Peyer's patch (tissue), 4 donors: ENCODE measurements at places on chromosomes 3 and 15. TPM values are rescaled to one million over a fixed set of nuclear protein-coding genes. Genes with fewer than 3 reads are reported as not detected.

TMEM212 gene
- not detected for total RNA-seq

RYK gene
- total RNA-seq, result 24.3 TPM

- no peak overlapping the region for H3K27ac ChIP-seq
- no peaks in the 10 kb centered on the region for H3K4me1 ChIP-seq
- no peaks in the 10 kb centered on the region for H3K27me3 ChIP-seq
- no peak for DNase-seq
- H3K4me3 ChIP-seq, result no peak overlapping the region
- H3K36me3 ChIP-seq, result no peaks in the 10 kb centered on the region
Measured at GRCh38 chr3:49173792-49174170, 2.4 kb downstream of the KLHDC8B start.

GRCh38 chr3:114892131-114892879, 254.8 kb downstream of the ZBTB20 start:
- H3K4me1 ChIP-seq, result no peaks in the 10 kb centered on the region
- no peak overlapping the region for H3K27ac ChIP-seq
- no peaks in the 10 kb centered on the region for H3K36me3 ChIP-seq
- no peak for DNase-seq

DNA sequence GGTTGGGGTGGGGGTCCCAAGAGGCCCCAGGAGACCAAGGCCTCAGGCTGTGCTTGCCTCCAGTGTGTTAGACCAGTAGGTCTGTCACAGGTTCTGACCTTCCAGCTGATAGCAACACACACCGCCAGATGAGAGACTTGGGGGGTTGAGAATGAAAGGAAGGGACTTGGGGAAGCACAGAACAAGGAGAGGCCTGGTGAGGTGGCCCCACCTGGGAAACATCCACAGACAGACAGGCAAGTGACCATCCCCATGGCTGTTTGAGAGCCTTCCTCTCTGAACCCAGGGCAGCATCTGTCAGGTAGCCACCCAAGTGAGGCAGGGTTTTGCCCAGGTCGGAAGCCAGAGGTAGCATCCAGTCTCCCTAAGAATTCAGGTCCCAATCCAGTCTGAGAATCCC, 35.0 kb upstream of the VPS8 start:
- no peaks in the 10 kb centered on the region for H3K4me1 ChIP-seq
- no peaks in the 10 kb centered on the region for H3K36me3 ChIP-seq
- H3K4me3 ChIP-seq, result no peak overlapping the region

GRCh38 chr15:29072444-29072843, 186.7 kb downstream of the APBA2 start:
- no peaks in the 10 kb centered on the region for H3K27me3 ChIP-seq
- no peak overlapping the region for H3K4me3 ChIP-seq
- H3K36me3 ChIP-seq, result no peaks in the 10 kb centered on the region

DNA sequence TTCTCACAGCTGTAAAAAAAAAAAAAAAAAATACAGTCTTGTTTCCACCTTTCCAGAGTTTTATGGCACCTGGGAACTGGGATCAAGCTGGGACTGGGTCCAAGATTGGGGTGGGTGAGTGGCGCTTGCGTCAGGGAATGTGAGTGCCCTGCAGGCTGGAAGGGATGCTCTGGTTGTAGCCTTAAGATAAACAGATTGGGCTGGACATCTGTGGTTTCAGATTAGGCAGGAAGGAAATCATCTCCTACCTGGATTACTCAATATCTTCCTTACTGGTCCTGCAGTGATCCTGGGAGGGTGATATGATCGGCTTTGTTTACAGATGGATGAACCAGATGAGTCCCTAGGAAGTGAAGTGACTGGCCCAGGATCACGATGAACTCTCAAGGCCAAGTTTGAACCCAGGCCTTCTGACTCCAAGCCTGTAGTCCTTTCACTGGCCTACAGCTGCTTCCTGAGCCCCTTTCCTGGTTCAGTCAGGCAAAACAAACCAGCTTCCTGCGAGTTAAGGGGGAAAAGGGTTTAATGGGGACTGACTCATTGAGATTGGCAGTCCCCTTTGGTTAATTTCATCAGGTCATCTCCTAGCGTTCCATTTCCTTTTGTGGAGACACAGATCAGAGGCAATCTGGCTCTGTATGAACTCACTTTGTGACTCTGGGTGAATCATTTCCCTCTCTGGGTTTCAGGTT, 179.8 kb downstream of the THSD4 start:
- no peak overlapping the region for H3K4me3 ChIP-seq
- H3K27me3 ChIP-seq, result no peaks in the 10 kb centered on the region
- H3K27ac ChIP-seq, result no peak overlapping the region

GRCh38 chr3:183377307-183377959, 51.0 kb downstream of the MCF2L2 start:
- peaks cover 4% of the 10 kb centered on the region for H3K4me1 ChIP-seq
- H3K36me3 ChIP-seq, result no peaks in the 10 kb centered on the region
- no peak for DNase-seq
- no peak overlapping the region for H3K4me3 ChIP-seq
- no peak overlapping the region for H3K27ac ChIP-seq
- H3K27me3 ChIP-seq, result no peaks in the 10 kb centered on the region

DNA sequence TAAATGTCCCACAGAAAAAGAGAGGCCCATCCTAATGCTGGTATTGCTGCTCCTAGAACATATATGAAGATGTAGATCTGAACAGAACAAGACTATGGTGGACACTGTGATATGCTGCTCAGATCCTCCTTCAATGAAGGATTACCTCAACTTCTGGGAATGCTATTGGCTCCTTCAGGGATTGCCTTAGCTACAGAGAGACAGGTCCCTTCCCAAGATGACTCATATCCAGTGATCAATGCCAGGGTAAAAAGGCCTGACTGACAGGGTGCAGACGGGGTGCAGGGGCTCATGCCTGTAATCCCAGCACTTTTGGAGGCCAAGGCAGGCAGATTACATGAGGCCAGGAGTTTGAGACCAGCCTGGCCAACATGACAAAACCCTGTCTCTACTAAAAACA, 20.5 kb upstream of the STAG1 start:
- H3K4me1 ChIP-seq, result no peaks in the 10 kb centered on the region
- no peak for DNase-seq
- no peaks in the 10 kb centered on the region for H3K36me3 ChIP-seq
- no peak overlapping the region for H3K4me3 ChIP-seq

GRCh38 chr15:78264304-78265136, at the start of gene DNAJA4:
Gene DNAJA4, plus strand, starts transcription at chr15:78264562. Its CDS starts 202 bp downstream, at chr15:78264764.
- peak within 1 kb of the TSS; percentile 72 for H3K4me3 ChIP-seq
- peaks cover 14% of the 10 kb centered on the region for H3K4me1 ChIP-seq
- no peaks in the 10 kb centered on the region for H3K27me3 ChIP-seq
- no peaks in the 10 kb centered on the region for H3K36me3 ChIP-seq
- peak; percentile 77 for DNase-seq
- peak within 1 kb of the TSS; percentile 82 for H3K27ac ChIP-seq

DNA sequence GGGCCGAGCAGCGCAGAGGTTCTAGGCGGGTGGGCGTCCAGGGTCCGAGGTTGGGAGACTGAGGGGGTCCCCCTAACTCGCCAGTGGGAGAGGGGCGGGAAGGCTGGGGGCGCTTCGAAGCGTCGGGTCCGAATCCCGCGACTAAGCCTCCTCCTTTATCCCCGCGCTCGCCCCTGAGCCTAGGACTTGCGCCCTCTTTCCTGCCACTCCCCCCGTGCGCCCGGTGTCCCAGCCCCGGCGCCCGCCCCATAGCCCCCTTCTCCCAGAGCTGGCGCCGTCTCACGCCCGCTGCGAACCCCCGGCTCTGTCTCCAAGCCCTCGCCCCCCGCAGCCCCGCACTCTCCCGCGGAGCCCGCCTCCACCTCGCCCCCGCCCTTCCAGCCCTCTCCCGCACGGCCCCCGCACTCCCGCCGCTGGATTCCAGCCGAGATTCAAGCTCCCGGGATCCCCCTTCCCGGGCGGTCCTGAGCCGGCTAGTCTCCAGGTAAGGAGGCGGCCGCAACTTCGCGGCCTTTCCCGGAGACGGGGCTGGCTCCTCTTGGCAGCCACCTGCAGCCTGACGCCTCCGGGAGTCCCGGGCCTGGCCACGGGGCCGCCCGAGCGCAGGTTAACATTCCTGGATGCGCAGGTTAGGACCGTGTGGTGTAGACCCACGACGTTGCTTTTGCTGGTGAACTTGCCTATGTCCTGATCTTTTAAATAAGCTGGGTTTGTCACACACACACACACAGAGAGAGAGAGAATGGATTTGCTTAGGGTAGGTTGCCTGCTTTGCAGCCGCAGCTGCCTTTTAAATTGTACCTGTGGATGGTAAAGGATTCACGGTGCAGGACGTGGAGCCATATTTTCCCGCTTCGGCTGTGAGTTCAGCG, 563 bp downstream of the PXYLP1 start:
- peaks cover 16% of the 10 kb centered on the region for H3K4me1 ChIP-seq
- H3K27me3 ChIP-seq, result no peaks in the 10 kb centered on the region
- peak; percentile 70 for DNase-seq
- H3K4me3 ChIP-seq, result peak overlapping the region; percentile 67
- H3K27ac ChIP-seq, result peak overlapping the region; percentile 92
- no peaks in the 10 kb centered on the region for H3K36me3 ChIP-seq

GRCh38 chr3:177721864-177722785, 524.8 kb upstream of the TBL1XR1 start:
- no peak overlapping the region for H3K4me3 ChIP-seq
- H3K36me3 ChIP-seq, result no peaks in the 10 kb centered on the region
- H3K4me1 ChIP-seq, result no peaks in the 10 kb centered on the region
- H3K27me3 ChIP-seq, result no peaks in the 10 kb centered on the region
- H3K27ac ChIP-seq, result no peak overlapping the region
- no peak for DNase-seq

DNA sequence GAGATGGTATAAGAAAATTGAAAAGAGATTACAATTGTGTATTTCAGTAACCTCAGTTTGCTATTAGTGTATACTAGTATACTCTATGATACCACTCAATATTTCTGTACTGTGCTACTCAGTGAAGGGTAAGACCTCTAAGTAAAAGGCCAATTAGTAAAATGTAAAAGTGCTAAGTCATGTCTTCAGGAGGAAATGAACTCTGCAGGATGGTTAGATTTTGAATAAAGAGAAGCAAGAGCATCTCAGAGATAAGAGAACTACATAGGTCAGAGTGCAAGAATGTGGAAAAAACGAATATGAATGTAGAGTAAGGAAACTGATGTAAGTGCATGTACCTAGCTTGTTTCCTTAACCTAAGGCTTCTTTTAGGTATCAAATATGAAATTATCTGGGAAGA, 796.6 kb upstream of the GBE1 start:
- H3K27me3 ChIP-seq, result no peaks in the 10 kb centered on the region
- no peak for DNase-seq
- no peaks in the 10 kb centered on the region for H3K36me3 ChIP-seq
- no peak overlapping the region for H3K4me3 ChIP-seq

DNA sequence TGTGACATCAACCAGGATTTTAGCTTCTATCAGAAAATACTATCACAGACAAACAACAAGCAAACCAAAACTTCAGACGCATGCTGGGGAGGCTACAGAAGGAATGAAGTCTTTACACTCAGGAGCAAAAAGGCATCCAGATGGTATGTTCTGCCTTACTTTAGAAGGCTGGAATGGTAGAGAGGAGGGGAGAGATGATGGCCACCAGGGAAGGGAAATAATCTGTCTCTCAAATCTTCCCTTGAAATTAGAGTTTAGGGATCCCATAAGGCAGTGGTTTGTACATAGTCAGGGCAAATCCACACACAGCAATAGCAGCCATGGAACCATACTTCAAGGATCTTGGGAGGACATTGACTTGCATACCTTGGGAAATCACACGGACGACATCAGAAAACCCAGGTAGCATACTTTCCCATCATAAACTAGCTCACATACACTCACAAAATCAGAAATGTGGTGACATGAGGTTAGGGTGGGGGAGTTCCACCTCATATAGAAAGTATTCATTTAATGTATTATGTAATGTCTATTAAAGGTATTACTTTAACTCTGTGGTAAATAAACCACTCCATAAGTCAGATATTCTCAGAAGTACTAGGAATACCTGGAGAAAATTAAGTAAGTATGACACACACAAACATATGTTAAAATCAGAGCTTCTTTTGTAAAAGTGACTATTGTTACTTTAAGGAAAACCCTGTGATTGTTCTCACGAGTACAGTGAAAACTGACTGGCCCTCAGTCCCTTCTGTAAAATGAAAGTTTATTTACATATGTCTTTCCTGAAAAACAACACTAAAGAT, 9.4 kb downstream of the BTLA start:
- H3K4me3 ChIP-seq, result no peak overlapping the region
- H3K4me1 ChIP-seq, result no peaks in the 10 kb centered on the region
- H3K27me3 ChIP-seq, result no peaks in the 10 kb centered on the region
- DNase-seq, result no peak
- H3K27ac ChIP-seq, result no peak overlapping the region

- H3K36me3 ChIP-seq, result no peaks in the 10 kb centered on the region
- no peak overlapping the region for H3K27ac ChIP-seq
- DNase-seq, result no peak
- H3K4me3 ChIP-seq, result no peak overlapping the region
Measured at GRCh38 chr3:66996696-66997095, 1.4 kb upstream of the KBTBD8 start.

DNA sequence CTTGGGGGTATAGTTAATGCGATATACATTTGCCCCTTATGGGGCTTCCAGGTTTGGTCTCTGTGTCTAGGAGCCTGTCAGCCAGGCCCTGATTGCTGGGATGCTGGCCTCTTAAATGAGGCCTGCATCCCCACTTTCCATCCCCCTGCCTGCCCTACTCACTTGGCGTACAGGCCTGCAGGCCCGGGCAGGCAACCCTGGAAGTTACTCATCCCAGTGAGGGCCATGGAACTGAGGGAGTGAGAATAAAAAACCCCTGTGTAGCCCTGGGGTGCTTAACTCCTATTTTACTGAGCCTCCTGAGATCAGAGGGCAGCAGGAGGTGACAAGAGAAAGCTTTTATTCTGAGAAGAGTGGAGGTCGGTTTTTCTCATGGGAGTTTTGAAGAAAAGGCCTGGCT, 2.0 kb downstream of the DISP2 start:
- no peak overlapping the region for H3K27ac ChIP-seq
- H3K36me3 ChIP-seq, result no peaks in the 10 kb centered on the region
- peaks cover 3% of the 10 kb centered on the region for H3K4me1 ChIP-seq
- H3K27me3 ChIP-seq, result no peaks in the 10 kb centered on the region

DNA sequence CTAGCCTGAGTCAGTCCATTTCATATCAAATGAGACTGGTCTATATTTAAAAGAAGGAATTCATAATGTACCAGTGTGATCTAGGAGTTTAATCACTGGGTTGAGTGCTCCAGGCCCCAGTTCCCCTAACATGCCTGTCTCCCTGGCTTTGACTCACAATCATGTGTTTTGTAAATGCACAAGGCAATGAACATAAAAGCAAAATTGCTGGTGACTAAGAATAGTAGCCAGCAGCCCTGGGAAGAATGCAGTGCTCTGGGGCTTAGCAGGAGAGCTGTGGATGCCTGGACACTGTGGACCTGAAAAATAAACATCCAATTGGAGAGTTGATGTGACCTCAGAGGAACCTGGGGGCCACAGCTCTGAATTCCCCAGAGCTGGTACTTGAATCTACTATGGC, 50.3 kb downstream of the SYNPR start:
- no peak overlapping the region for H3K27ac ChIP-seq
- H3K4me3 ChIP-seq, result no peak overlapping the region
- no peaks in the 10 kb centered on the region for H3K4me1 ChIP-seq
